Activated T-helper 1 cell treated with anti-CD3 and anti-CD28 coated beads, Interleukin-2, amount 50 U/mL, for 16 hours (primary cell): ENCODE measurements at places on chromosomes 2 and 18.

DNA sequence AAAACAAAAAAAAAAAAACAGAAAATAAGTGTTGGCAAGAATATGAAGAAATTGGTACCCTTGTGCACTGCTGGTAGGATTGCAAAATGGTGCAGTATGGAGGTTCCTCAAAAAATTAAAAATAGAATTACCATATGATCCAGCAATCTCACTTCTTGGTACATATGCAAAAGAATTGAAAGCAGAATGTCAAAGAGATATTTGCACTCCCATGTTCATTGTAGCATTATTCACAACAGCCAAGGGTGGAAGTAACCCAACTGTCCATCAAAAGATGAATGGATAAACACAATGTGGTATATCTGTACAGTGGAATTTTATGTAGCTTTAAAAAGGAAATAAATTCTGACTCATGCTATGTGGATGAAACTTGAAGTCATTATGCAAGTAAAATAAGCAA, 72.8 kb upstream of the POU3F3 start:
- DNase-seq = no peak

GRCh38 chr2:105470979-105471378, 72.1 kb upstream of the FHL2 start:
- no peak for DNase-seq

GRCh38 chr18:58418361-58418760, 210.5 kb downstream of the ALPK2 start:
- no peak for DNase-seq

GRCh38 chr18:2610549-2610948, 39.2 kb downstream of the NDC80 start:
- no peak for DNase-seq
